ENCODE measurements at places on chromosomes 12 and 14. TPM values are rescaled to one million over a fixed set of nuclear protein-coding genes. Genes with fewer than 3 reads are reported as not detected.

DNA sequence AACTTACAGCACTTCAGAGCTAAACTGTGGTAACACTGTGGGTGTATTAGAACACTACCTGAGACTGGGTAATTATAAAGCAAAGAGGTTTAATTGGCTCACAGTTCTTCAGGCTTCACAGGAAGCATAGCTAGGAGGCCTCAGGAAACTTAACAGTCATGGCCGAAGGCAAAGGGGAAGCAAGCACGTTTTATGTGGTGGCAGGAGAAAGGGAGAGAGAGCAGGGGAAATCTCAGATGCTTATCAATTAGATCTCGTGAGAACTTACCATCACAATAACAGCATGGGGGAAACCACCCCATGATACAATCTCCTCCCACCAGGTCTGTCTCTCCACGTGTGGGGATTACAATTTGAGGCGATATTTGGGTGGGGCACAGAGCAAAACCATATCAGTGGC, 512.6 kb downstream of the RERGL start:
- no peak for DNase-seq

- no peak for DNase-seq
These were observed 3.0 kb downstream of the GAS2L3 start for GRCh38 chr12:100576331-100577036.

- DNase-seq, result no peak
These were observed 15.3 kb downstream of the UBE2N start for GRCh38 chr12:93426412-93426805.

GRCh38 chr14:98328496-98328895, 943.5 kb downstream of the BCL11B start:
- DNase-seq, result no peak

Gene CLEC4E
- 0.33 TPM for total RNA-seq
